ENCODE measurements at places on chromosomes 7 and 10. TPM values are rescaled to one million over a fixed set of nuclear protein-coding genes. Genes with fewer than 3 reads are reported as not detected.
A peak's percentile ranks its signal among the peaks of the same experiment; 100 is the strongest.

DNA sequence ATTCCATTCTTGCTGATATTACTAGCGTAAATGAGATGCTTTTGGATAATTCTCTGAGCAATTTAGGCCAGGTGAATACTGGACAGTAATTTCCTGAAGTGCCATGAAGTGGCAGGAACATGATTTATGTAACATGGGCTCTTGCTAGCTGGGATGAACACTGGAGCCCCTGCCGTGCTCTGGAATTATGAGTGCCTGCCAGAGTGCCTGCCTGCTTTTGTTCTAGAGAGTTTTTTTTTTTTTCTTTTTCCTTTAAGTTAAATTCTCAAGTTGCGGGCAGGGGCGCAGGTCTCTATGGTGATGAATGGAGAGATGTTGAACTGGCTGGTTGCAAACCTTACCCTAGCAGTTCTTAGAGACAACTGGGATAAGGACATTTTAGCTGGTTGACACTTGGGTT, 165.9 kb downstream of the AUTS2 start:
- no peak for DNase-seq

DNA sequence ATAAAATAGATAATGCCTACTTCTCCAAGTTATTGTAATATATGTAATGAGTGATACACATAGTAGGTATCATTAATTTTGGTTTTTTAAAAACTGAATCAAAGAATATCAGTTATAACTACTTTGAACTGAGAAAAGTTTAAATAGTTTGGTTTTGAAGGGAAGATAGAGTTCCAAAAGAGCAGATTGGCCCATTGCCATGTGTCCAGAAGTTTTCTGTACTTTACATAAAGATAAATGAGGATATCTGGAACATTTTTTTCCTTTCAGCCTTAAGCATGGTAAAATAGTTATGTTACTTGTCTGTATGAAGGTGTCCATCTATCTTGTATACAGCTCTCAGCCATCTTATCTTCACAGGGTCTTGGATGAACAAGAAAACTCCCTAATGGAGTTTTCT, 97.9 kb upstream of the MXI1 start:
- no peak for DNase-seq

Gene HMX2
- total RNA-seq: not detected

Gene INSIG1
- total RNA-seq: 95.2 TPM

Gene MTG1
- 76.4 TPM for total RNA-seq

GRCh38 chr10:97333601-97334369, 744 bp downstream of the FRAT2 start:
- DNase-seq: peak; percentile 58

Gene ZFAND2A
- total RNA-seq: 34.5 TPM

Gene PALD1
- total RNA-seq: 15.5 TPM

Gene NYAP1
- total RNA-seq: 36.6 TPM

Gene PTF1A
- not detected for total RNA-seq

DNA sequence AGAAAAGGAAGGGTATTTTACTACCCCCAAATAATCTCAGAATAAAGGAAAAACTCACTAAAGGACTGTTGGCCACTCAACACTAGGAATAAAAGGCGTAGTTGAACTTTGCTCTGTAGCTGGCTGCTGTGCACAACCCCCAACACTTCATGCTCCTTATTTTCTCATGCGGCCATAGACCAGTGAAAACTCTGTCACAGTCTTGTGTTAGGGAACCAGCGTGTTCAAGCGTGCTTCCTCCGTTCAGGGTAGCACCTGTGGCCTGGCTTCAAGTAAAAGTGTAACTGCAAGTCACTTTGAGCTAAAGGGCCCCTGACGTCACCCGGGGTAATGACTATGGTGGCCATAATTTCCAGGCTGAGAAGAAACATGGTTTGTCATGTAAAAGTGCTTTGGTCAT, 27.0 kb downstream of the BLNK start:
- DNase-seq: no peak

Gene ZNF37A
- 21.1 TPM for total RNA-seq

- DNase-seq: no peak
Measured at GRCh38 chr7:96177353-96177752, 144.5 kb downstream of the SLC25A13 start.

- DNase-seq: no peak
Measured at GRCh38 chr7:141573511-141573910, 22.3 kb downstream of the AGK start.

- DNase-seq: no peak
Measured at GRCh38 chr7:34131371-34131770, 226.0 kb downstream of the BMPER start.
